ENCODE measurements at places on chromosomes 4 and X.

DNA sequence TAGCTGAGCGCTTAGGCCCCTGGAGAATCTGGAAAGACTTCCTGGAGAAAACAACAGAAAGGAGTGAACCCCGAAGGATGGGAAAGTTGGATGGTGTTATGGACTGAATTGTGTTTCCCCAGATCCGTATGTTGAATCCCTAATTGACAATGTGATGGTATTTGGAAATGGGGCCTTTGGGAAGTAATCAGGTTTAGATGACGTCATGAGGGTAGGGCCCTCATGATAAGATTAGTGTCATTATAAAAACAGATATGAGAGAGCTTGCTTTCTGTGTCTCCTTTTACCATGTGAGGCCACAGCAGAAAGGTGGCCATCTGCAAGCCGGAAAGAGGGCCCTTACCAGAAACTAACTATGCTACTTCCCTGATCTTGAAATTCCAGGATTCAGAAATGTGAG, 159.5 kb downstream of the QDPR start:
- no peak for DNase-seq

DNA sequence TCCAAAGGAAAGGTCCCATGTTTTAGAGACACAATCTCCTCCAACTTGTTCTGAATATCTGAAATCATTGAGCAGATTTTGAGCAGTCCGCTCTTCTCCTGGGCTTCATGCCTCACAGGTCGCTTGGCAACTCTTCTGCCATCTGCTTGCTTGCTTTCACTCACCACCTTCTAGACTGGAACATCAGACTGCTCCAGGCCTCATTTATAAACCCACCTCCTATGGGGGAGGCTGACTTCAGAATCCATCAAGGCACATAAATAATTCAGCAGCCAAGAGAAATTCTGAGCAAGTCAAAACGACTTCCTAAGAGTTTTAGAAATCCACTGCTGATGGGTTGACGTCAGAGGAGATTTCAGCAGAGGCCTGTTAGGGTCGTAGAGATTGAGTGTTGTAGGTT, 64.1 kb downstream of the FAM184B start:
- no peak for DNase-seq

DNA sequence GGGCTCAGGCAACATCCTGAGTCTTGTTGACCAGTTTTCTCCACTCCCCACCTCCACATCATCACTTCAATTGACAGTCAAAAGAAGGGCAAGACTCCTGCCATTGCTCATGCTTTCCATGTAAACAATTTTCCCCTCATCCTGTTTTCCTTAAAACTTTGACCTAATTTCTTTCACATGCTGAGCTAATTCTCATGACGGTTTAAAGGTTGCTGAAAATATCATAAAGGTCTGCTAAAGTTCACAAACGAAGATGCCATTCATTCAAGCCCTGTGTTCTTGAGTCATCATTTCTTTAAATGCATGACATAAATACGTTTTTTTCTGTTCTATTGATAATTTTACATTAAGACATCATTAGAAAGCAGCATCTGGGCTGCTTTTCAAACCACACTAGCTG, 353.9 kb downstream of the NKX6-1 start:
- DNase-seq: no peak

- no peak for DNase-seq
These were observed 69.5 kb downstream of the WFS1 start for GRCh38 chr4:6338951-6339817.

GRCh38 chr4:84782517-84782916, 184.0 kb downstream of the WDFY3 start:
- DNase-seq: no peak

DNA sequence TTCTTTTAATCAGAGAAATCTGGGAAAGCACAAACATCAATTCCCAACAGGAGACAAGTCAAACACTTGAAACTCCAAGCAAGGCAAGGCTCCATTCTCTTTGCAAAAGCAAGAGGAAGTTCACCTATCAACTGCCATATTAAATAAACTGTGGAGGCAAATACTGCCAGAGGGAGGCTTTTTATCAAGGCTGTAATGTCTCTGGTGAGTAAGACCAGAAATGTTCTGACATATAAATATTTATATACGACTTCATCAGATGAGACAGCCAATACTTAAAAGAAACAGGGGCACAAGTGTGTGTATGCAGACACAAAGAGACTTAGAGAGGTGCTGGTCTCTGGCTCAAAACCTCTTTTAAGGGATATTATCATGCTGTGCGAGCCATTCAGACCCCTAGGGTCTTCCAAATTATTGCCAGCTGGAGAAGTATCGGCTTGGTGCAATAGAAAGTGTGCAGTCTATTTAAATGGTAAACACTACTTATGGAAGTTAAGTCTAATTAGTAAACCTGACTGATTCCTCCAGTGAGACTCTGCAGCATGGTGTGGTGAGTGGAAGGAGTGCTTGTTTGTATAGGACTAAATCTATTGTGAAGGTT, 24.4 kb downstream of the DCX start:
- no peak for DNase-seq
